ENCODE measurements at places on chromosomes 5 and 9.

- DNase-seq: no peak
Observed at GRCh38 chr5:170818232-170818631, 34.7 kb downstream of the GABRP start.

- no peak for DNase-seq
Observed at GRCh38 chr5:151140686-151141459, 16.7 kb downstream of the ANXA6 start.

- no peak for DNase-seq
Observed at GRCh38 chr9:133369933-133370332, 5.9 kb downstream of the SURF4 start.

GRCh38 chr5:32598260-32598937 is 13.0 kb downstream of the SUB1 start:
- no peak for DNase-seq

DNA sequence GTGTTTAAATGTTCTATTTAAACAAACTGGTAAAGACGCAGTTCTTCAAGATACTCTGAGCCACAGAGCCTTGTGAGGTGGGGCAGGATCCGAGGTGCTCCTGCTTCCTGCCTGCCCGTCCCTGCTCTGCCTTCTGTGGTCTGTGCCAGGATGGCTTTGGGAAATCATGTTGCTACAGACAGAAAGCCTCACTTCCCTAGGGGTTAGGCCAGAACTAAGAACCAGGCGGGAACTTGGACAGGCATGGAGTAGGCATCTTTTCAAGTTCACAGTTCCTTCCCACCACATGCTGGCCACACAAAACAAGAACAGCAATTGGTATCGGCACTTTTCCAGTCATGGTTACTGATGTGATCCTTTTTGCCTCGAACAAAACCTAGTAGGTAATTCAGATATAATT is 67.7 kb upstream of the SPOCK1 start:
- no peak for DNase-seq

- no peak for DNase-seq
Observed at GRCh38 chr5:69035665-69036064, 58.1 kb upstream of the SLC30A5 start.

- no peak for DNase-seq
Observed at GRCh38 chr9:137269231-137269772, 8.2 kb upstream of the TOR4A start.

DNA sequence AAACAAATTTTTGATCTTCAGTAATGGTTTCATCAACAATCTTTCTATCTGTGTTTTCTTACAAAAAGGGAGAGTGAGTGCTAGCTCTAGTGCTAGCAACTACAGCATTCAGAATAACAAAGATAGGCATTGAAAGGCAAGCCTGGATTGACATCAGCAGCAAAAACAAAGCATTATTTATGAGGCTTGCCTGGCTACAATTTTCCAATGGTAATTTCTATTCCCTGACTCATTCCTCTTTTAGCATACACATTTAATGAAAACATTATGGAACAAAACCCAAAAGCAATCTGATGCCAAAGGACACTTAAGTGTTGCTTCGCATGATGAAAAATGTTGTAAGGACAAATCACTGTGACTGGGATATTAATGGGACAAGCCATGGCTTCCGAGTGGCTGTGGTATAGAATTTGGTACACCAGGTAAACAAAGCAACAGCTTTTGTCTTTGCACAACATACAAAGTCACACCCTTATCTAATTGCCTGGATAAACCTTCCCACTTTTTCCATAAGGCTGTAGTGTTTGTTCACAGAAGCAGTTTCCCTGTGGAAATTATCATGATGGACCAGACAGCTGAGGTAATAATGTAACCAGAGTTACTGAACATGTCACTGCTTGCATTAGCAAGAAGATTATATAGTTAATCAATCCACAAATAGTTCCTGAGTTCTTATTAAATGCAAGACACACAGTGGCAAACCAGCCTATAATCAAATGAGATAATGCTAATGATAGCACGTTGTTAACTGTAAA is 179.8 kb upstream of the EDIL3 start:
- no peak for DNase-seq

GRCh38 chr9:107243742-107244141 is 39.3 kb upstream of the RAD23B start:
- DNase-seq: no peak

DNA sequence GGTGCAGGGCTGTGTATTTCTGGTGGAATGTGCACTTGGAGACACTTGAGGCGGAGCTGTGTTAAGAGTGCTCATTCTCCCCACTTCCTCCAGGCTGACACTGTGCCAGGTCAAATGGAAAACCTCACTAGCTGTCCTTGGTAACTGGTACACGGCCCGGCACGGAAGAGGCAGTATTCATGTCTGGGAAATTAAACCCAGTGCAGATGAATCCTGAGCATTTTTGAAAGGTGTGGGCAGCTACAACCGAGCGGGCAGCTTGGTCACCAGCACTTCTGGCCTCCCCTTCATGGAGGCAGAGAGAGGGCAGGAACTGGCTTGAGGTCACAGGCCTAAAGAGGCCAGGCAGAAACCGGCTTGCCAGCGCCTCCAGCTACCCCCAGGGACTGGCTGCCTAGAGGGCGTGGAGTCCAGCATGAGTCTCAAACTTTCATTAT is 1.6 kb downstream of the CLPTM1L start:
- DNase-seq: no peak

GRCh38 chr5:10286162-10286861 is 21.4 kb downstream of the CMBL start:
- DNase-seq: no peak

- no peak for DNase-seq
Observed at GRCh38 chr9:117276444-117276843, 138.4 kb downstream of the ASTN2 start.

DNA sequence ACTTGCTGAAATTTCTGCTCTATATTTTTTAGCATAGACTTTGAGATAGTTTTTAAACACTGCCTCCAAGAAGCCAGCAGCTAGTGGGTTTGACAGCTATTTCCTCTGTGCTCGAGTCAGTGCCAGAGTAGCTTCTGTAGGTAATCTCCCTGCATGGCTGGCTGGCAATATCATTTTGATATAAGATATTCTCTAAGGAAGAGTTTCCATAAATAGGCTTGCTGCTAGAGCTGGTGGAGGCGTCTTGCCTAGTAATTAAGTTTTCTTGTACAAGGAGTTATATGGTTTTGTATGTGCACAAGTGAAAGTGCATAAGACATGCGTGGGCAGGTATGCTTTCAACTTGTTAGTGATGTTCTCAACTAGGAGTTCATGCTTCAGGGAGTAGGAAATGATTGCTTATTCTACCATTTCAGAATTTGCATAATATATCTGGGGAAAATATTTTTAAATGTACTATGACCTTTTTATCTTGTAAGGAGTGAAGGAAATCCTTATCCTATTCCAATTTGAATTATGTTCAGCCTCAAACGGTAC is 74.1 kb upstream of the CCL21 start:
- DNase-seq: no peak

- no peak for DNase-seq
Observed at GRCh38 chr5:148452499-148453193, 68.9 kb downstream of the FBXO38 start.

DNA sequence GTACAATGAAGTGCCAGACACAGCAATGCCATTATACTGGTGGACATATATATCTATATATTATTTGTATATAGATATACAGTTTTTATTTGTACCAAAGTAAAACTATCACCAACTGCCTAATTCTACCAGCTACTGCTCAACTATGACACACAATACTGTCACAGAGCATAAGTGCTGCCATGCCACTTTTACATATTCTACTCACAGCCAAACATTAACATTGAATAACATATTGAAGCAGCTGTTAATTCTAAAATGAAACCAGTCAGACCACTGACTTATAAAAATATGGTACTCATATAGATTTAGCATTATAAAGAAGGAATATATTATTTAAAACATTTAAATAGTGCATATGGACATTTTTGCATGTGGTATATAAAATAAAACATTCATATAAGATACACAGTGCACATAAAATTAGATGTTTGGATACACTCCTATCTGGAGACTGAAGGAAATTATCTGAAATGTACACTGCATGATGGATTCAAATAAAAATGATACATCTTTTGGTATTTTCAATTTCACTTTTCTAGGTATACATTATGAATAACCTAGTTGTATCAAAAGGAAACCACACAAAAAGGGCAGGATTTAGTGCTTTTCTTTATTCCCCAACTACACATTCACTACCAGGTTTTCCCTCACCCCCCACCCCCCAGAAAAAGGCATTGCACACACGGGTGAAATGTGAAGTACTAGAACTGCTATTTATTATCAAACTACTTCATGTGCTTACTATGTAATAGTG is 48.9 kb downstream of the PKD2L2 start:
- DNase-seq: no peak

GRCh38 chr5:107954254-107954653 is 283.5 kb upstream of the EFNA5 start:
- no peak for DNase-seq

GRCh38 chr5:10621832-10622231 is 58.0 kb downstream of the ANKRD33B start:
- DNase-seq: no peak

GRCh38 chr9:116849721-116850120 is 162.6 kb downstream of the TRIM32 start:
- no peak for DNase-seq

DNA sequence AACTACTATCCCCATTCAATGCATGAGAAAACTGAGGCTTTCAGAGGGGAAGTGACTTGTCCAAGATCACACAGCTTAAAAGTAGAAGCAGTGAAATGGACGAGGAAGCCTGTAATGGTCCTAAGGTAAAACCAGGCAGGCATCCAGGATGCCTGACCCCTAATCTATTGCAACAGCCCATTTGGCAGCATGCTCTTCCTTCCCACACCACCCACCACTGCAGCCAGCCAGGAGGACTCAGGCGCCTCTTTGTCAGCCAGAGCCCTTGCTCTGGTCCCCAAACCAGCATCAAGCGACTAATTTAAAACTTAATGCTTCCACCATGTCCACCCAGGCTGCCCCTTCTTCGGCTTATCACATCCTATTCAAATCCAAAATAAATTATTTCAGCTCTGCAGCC is 541.6 kb downstream of the CDK5RAP2 start:
- DNase-seq: no peak

- no peak for DNase-seq
Observed at GRCh38 chr9:35603506-35603985, 1.5 kb upstream of the TESK1 start.

DNA sequence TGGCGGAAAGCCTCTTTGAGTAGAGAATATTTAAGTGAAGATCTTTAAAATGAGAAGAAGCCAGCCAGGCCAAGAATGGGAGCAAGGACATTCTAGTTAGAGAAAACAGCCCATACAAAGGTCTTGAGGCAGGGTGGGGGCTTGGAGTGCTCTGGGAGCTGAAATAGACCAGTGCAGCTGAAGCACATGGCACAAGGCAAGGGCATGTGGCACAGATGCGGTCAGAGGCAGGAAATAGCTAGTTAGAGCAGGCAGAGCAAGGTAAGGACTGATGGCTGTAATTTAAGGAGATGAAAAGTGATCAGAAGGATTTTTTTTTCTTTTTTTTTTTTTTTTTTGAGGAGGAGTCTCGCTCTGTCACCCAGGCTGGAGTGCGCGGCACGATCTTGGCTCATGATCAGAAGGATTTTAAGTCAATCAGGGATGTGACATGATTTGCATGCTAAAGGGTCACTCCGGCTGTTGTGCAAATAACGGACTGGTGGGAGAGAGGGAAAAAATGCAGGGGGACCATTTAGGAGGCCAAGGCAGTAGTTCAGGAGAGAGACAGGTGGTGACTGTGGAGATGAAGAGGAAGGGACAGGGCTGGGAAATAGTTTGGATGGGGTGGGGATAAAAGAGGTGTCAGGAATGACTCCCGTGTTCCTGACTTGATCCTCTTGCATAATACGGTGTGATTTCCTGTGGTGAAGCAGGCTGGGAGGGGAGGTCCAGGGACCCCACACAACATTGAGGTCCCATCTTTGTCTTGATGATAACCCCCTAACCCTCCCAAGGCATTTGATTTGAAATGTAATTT is 207.6 kb downstream of the HSPA4 start:
- DNase-seq: no peak

DNA sequence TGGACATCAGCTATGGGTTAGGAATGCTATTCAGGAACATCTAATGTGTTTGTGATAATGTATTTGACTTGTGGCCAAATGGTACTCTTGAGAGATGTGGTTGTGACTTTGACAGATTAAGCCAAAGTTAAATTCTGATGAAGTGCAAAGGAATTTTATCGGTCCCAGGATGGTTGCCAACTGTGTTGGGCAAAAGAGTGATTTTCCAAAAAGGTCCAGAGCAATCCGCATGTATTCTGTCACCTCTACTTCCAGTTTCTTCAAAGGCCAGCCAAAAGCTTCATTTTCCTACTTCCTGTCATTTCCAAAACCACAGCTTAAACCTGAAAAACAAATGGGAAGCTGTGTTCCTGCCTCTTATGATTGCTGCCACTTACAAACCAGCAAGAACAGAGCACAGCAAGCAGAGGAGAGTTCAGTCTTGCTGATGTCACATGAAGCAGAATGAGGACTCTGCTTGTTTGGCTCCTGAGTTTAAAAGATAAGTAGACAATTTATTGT is 59.8 kb downstream of the MARCHF3 start:
- DNase-seq: no peak

DNA sequence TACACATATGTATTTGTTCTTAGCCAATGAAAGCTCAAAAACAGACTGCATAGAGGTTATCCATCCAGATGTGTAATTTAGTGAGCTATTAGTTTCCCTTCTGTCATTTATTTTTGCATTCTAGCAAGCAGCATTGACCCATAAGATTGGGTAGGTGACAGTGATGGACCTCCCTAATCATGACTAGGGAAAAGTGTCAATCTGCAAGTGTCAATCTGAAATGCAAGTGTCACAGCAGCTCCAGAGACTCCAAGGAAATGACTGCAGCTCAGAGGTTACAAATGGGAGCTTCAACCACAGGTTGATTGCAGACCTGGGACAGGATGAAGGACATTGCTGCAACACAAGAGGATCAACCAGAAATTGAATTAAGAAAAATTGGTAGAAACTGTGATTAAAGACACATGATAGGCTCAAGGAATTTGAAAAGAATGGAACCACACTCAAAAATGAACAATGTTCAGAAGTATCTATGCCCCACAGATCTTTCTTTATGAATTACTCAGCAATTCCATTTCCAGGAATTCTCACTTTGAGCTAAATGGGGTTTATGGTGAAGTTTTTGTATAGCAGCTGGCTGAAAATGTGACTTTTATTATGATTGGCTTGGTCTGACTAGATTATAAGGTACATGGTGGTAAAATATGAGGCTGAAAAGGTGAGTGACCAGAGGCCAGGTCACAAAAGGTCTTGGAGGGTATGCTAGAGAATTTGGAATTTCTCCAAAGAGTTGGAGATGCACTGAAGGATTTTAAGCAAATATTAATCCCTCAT is 59.6 kb upstream of the HTR4 start:
- no peak for DNase-seq

DNA sequence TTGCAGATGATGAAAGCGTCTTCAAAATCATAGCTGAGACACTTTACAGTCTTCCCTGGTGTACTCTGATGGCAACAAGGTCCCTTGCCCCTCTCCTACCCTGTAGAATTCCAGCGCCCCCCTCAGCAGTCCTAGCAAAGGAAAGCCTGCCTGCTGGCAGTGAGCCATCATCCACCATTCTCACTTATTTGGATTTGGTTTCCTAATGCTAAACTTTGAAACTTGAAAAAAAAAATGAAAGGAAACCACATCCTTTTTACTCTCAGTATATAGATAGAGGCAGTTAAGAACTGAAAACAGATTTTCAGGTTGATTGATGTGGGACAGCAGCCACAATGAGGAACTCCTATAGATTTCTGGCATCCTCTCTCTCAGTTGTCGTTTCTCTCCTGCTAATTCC is at the start of gene GZMA:
Gene GZMA (plus strand): TSS at position 299 of the 400 bp plus-strand sequence. CDS start 37 bp downstream, at position 336.
- peak; percentile 4 for DNase-seq

GRCh38 chr5:14902826-14903560 is 31.4 kb upstream of the ANKH start:
- DNase-seq: no peak

- no peak for DNase-seq
Observed at GRCh38 chr5:137688210-137688840, 47.6 kb downstream of the KLHL3 start.

All from CD4-positive, alpha-beta T cell treated with Interleukin-1 beta for 1 hour (primary cell).